ENCODE measurements at places on chromosomes 16 and 17. TPM values are rescaled to one million over a fixed set of nuclear protein-coding genes. Genes with fewer than 3 reads are reported as not detected.

DNA sequence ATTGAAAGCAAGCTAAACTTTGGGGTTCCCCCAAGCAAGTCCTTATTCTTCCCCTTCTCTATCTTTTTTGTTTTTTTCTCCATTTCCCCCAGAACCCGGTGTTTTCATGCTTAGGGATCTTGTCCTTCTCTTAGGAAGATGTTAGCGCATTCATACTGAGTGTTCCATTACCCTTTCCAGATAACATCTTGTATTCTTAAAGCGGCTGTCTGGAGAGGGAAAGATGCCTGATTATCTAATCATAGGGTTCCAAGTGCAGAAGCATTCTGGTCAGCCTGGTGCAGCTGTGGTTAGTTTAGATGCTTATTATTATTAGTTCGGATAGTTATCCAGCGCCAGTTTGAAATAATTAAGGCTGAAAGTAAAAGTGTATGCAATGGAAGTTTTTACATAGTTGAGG lies 2.0 kb downstream of the TOM1L1 start:
- DNase-seq = no peak

DNA sequence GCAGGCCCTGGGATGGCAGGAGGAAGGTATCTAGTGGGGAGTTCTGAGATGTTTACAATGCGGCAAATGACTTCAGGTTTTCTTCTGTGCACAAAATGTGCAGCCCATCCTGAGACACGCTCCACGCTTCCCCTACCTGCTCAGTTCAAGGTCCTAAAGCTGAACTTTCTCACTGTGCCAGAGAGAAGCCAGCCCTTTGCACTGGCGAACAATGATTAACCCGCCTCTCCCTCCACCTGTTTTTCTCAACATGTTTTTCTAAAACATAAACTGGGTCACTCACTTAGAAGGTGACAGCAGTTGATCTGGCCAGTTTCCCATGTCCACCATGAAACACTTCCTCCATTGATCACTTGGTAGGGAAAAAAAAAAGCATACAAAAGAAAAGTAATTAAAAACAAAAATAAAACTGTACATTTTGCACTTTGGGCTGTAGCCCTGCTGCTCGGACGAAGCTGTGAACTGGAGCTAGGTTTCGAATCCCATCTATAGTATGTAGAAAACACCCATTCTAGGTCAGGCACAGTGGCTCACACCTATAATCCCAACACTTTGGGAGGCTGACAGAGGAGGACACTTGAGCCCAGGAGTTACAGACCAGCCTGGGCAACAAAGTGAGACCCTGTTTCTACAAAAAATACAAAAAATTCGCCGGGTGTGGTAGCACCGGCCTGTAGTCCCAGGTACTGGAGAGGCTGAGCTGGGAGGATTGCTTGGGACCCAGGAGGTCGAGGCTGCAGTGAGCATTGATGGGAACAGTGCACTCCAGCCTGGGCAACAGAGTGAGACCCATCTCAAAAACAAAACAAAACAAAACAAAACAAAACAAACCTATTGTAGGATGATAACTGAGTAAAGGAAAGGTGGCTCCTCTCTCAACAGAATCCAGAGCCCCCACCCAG lies 6.1 kb upstream of the G6PC1 start:
- DNase-seq = no peak

DNA sequence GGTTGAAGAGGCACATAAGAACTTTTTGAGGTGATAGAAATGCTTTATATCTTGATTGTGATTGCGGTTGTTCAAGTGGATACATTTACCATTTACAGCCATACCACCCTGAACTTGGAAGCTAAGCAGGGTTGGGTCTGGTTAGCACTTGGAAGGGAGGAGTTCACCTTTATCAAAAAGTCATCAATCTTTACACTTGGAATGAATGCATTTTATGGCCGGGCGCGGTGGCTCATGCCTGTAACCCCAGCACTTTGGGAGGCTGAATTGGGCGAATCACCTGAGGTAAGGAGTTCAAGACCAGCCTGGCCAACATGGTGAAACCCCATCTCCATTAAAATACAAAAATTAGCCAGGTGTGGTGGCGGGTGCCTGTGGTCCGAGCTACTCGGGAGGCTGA lies 9.5 kb upstream of the GJD3 start:
- DNase-seq = no peak

GRCh38 chr16:10339777-10340732 lies 45.8 kb upstream of the ATF7IP2 start:
- DNase-seq = no peak

DNA sequence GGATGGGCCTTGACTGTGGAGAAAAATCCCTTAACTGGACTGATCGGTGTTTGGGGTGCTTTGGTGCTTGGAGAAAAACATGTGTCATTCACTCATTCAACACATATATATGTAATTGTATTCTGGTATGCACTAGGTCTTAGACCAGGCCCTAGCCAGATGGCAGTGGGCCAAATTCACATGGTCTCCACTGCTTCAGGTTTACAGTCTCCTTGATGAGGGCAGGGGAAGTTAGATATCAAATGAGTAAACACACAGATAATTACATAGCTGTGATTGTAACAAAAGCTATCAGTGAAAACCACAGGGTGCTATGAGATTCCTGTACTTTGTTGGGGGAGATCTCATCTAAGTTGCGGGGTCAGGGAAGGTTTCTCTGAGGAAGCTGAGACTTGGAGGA lies 78.8 kb downstream of the WWP2 start:
- no peak for DNase-seq

DNA sequence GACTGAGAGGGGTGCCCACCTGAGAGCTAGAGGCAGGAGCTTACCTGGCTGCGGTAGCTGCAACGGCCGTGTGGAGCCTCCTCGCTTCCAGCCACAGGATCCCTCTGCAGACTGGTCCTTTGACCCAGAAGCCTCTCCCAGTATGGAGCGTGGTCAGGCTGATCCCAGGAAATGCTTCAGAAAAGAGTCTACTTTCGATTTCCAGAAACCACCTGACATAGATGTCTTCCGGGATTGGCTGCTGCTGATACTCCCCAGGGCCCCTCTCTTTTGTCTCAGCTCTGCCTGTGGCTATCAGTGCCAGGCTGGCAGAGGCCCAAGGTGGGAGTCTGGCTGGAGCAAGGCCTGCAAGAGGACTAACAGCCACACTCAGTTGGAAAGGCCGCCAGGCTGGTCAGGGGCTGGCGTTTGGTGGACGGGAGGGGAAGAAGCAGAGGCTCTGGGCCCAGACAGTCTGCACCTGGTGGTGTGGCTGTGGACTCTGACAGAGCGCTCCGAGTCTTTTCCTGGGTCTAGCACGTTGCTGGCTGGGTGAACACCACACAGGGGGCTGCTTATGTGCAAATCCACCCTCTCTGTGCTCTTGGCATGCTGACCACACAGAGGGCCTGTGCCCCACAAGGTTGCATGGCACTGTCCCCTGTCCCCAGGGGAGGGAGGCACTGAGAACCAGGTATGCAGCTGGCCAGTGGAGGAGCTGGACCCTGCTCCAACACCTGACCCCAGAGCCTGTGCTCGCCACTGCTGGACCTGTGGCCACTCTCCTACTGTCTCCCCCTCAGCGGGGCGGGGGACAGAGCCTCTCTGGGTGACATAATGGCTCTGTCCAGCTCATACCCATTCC lies at the start of gene LGALS3BP:
Gene LGALS3BP, minus strand, starts transcription at position 144 of the 844 bp plus-strand sequence. CDS start 2,732 bp downstream, outside the sequence.
- peak; percentile 66 for DNase-seq

DNA sequence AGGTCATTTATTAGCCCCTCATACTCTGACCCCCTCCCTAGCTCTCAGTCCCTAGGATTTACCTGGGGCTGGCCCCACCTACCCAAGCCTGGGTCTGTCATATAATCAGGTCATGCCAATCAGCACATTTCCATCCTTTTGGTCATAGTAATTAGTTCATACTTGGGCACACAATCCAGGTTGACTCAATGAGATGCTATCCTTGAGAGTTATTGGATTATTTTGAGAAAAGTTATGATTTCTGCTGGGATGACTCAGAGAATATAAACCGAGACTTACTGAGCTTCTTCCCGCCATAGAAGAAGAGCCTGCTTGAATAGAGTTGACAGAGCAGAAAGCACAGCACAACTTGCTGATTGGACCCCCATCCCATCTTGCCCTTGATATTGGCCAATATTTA lies 331.5 kb downstream of the CBLN1 start:
- no peak for DNase-seq

- DNase-seq = no peak
Measured at GRCh38 chr16:72210072-72210471, 38.1 kb upstream of the PMFBP1 start.

DNA sequence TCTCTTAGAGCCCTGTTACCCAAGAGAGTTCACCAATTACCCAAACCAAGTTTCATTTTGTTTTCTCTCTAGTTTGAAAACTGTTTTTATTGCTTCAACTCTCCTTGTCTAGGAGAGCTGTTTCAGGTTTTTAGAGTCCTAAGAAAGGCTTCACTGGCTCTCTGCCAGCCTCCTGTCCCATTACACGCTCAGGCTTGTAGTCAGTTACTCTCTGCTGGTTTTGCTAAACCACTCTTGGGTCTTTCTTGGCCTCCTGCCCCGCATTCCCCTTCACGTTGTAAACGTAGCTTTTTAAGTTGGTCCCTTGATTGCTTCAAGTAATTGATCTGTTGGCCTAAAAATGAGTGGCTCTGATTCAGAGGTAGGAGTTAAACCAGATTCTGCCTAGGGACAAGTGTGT lies 529.1 kb downstream of the MAF start:
- DNase-seq = no peak

GRCh38 chr16:2150418-2151187 lies 2.2 kb downstream of the RAB26 start:
- peak; percentile 44 for DNase-seq

DNA sequence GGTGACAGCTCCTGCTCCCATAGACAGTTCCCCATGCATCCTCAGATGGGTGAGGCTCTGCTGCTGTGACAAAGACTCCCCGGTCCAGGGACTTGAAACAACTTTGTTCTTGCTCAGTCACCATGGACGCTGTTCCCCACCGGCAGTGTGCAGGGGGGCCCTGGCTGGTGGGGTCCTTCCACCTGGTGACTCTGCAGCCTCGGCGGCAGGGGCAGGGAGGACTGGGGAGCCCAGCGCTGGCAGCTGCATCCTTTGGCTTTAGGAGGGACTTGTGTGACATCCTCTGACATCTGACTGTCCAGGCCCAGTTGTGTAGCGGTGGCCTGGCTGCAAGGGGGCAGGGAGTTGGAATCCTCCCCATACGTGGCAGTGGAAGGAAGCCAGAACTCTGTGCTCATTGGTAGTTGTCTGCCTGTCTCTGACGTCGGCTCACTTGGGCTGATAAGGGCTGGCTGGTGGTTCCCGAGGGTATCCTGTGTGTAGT lies 107.3 kb downstream of the CMIP start:
- no peak for DNase-seq

- DNase-seq = no peak
Measured at GRCh38 chr16:680625-680945, 375 bp downstream of the STUB1 start.

- DNase-seq = no peak
Measured at GRCh38 chr17:70405492-70406220, 236.3 kb downstream of the KCNJ2 start.

GRCh38 chr16:50335196-50335958 lies 33.4 kb downstream of the BRD7 start:
- no peak for DNase-seq

The ANKRD11 gene
- total RNA-seq = 68.1 TPM

The LRRC36 gene
- total RNA-seq = 0.34 TPM

The HAS3 gene
- total RNA-seq = 2.5 TPM

The ZDHHC7 gene
- total RNA-seq = 53.3 TPM

The ATP5PD gene
- total RNA-seq = 209 TPM

The CES1 gene
- total RNA-seq = 0.34 TPM
